ENCODE measurements at places on chromosomes 7 and 10.

- DNase-seq: no peak
Measured at GRCh38 chr7:127940381-127941160, 90.7 kb downstream of the LRRC4 start.

DNA sequence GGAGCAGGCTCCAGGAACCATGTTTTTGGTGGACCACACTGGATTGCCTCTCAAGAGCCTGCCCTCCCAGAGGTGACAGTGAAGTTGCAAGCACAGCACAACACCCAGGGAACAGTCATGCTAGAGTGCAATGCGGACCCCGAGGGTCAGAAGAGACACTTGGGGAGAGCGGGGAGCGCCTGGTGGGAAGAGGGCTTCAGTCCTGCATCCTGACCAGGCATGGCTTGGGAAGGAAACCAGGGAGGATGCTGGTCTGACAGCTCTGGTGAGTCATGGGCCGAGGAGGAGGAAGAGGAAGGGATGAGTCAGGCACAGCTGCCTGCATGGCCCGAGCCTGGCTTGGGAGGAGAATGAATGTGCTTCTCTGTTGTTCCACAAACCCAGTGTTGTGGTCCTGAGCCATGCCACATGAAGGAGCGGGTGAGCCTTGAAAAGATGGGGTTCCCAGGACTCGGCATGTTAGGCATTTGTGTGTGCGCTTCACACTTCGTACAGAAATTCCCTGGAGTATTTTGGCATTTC lies 29.5 kb upstream of the ANKRD2 start:
- peak; percentile 94 for DNase-seq

GRCh38 chr7:105493923-105494315 lies 28.2 kb downstream of the PUS7 start:
- no peak for DNase-seq

DNA sequence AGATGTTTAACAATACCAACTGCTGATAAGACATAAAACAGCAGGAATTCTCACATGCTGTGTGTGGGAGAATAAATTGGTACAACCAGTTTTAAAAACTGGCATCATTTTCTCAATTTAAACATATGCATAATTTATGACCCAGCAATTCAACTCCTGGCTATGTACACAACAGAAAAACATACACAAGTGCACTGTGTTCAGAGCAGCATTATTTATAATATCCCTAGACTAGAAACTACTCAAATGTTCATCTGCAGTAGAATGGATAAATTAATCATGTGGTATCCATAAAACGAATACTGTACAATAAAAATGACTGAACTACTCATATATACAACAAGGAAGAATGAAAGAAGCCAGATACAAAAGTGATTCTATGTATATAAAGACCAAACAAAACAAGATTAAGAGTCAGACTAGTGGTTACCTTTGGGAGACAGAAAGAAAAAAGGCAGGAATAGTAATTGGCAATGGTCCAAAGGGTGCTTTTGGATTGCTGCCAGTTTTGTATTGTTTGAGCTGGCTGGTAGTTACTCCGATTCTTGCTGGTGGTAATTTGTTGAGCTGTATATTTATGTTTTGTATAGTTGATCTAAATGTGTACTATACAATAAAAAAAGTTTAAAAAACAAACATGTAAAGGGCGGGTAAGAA lies 306.0 kb downstream of the TFEC start:
- no peak for DNase-seq

DNA sequence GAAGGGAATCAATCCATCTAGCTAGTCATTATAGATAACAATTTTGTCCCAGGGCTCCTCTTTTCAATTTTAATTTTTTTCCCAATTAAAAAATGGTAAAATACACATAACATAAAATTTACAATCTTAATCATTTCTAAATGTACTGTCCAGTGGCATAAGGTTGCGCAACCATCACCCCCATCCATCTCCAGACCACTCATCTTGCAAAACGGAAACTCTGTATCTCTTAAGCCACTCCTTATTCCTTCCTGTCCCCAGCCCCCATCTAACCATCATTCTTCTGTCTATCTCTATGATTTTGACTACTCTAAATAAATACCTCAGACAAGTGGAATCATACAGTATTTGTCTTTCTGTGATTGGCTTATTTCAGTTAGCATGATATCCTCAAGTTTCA lies 46.1 kb upstream of the RAB18 start:
- DNase-seq: no peak

DNA sequence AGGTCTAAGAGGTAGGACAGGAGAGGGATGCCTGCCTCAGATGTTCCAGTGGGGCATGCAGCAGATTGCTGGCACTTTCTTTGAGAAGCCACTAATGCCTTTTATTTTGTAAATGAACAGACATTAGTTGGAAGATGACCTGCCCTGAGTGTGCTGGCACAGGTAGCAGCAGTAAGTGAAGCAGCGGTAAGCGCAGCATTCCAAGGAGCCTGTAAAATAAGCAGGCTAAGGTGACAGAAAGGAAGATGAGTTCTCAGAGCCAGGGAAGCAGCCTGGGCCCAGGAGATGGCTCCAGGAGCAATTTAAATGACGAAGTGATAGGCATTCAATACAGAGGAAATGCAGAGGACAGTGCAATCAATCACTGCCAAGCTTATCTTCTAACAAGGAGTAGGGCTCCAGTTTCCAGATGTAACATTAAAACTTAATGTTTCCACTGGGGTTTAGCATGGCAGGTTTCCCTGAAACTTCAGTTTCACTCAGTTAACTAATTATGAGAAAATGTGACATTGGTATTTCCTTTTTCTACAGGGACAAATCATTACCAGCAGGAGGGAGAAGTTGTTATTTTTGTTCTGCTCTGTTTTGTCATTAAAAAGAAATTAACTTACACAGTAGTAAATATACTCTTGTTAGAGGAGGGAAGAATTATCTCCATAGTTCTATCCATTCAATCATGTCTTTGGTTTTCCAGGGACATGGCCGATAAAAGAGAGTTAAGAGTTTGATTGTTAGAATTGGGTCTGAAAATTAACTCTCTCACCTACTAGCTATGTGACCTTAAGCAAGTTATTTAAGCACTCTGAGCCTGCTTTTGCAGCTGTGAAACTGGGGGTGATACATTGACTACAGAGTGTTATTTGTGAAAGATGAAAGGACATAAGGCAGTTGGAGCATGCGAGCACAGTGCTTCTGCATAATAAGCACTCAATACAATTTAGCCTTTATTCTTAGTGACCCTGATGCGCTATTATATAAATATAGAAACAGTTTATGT lies 96.6 kb upstream of the PTN start:
- no peak for DNase-seq

GRCh38 chr10:30562787-30563186 lies 66.8 kb downstream of the LYZL2 start:
- no peak for DNase-seq

DNA sequence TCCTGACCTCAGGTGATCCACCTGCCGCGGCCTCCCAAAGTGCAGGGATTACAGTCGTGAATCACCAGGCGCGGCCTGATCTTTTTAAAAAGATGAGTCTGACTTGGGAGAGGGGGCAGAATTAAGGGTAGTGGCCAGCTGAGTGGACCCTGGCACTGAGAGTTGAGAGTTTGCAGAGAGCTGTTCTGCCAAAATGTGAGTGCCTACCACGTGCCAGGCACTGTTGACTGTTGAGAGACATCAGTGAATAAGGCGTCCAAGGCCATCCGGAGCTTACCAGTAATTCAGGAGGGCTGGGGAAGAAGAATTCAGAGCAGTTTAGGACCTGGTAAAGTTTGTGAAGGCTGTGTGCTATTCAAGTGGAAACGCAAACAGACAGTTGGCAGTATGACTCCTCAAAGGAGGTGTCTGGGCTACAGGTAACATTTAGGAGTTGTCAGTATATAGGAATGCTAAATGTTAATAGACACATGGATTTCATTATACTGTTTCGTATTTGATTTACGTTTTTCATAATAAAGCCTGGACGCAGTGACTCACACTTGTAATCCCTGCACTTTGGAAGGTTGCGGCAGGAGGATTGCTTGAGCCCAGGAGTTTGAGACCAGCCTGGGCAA lies 1.5 kb downstream of the NIPSNAP2 start:
- no peak for DNase-seq

- DNase-seq: no peak
Measured at GRCh38 chr10:117938104-117938503, 108.6 kb downstream of the RAB11FIP2 start.

DNA sequence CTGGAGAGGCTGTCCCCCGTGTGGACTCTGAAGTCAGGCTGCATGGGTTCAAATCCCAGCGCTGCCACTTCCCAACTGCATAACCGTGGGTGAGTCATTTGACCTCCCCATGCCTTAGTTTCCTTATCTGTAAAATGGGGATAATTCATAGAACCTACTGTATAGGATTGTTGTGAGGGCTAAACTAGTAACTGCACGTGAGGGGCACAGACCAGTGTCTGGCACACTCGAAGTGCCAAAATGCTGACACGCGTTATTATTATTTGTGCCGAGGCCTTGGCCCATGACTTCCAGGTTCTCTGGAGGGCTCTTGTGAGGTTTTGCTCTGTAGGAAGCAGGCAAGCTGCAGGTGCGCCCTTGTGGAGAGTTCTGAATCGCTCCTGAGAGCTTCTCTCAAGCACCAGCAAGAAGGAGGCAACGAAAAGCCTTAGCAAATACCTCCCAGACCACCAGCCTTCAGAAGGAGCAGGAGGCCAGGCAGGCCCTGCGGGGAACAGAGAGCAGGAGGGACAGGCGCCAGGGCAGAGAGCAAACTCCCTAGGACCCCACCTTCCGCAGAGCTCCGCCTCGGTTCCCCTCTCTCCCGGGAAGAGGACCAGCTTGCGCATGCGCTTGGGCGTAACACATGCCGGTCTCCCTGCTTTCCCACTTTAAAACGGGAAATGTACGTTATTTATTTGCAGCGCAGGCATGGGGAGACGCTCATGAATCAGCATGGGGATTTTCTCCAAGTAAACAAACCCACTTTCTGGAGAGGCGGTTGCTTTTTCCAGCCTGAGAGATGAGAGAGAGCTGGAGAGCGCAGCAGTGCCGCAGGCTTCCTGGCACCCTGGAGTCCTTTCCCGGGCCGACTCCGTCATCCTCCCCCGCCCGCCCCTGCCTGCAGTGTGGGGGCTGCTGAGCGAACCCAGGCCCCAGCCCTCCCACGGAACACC lies 39.6 kb downstream of the SORCS3 start:
- peak; percentile 77 for DNase-seq

- no peak for DNase-seq
Measured at GRCh38 chr7:41447450-41448042, 255.3 kb downstream of the INHBA start.

DNA sequence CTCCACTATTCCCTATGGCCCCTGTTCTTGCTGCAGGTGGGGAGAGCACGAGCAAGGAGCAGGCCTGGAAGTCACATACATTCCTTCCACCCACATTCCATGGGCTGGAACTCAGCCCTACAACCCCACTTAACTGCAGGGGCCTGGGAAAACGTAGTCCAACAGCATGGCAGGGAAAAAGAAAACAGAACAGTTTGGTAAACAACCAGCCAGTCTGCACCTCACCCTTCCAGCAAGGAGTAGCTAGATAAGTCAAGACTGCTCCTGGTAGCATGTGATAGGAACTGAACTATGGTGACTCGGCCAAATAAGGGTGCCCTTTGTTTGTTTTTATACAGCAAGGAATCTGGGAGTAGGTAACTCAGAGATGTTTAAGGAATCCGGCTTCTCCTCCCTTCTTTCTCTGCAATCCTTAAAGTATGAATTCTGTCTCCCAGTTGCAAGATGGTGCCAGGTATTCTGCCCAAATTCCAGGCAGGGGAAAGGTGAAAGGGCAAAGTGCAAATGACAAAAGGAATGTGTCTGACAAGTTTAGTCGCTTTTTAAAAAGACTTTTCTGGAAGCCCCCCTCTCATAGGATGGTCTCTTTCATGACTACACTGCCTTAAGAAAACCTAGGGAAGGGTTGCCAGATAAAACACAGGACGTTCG lies 311.7 kb upstream of the NEBL start:
- DNase-seq: no peak

GRCh38 chr7:12287901-12288300 lies 76.8 kb downstream of the TMEM106B start:
- no peak for DNase-seq

DNA sequence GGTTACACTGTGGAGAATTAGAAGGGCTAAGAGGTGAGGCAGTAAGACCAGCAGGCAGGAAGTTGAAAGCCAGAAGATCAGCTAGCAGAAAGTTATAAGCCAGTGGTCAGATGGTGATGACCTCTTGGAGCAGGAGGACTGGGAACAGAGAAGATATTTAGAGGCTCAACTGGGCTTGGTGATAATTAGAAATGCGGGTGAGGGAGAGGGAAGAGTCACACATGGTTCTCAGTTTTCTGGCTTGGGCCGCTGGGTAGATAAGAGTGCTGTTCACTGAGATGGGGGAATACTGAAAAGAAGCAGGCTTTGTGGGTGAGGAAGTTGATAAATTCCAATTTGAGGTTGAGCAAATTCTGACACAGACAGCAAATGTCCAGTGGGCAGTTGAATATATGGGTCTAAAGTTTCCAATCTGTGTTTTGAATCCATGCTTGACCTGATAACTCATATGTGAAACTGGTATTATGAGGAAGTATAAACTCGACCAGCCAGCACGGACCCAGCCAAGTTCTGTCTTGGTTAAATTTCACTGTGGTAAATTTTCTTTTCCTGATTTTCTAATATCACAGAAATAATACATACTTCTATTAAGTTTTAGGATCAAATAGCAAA lies 22.7 kb downstream of the LSMEM1 start:
- DNase-seq: no peak

GRCh38 chr10:17037910-17038309 lies 91.7 kb downstream of the CUBN start:
- no peak for DNase-seq

GRCh38 chr7:7536396-7537019 lies 835 bp upstream of the COL28A1 start:
- DNase-seq: no peak

- DNase-seq: peak; percentile 3
Measured at GRCh38 chr10:47049056-47049851, 138.0 kb downstream of the PTPN20 start.

GRCh38 chr7:12637819-12638592 lies 49.4 kb upstream of the ARL4A start:
- no peak for DNase-seq

GRCh38 chr7:94510582-94511496 lies 1.2 kb downstream of the CASD1 start:
- peak; percentile 22 for DNase-seq

GRCh38 chr10:69359594-69359993 lies 57.1 kb downstream of the TACR2 start:
- no peak for DNase-seq

GRCh38 chr7:90503367-90503766 lies 33.9 kb downstream of the PTTG1IP2 start:
- no peak for DNase-seq

DNA sequence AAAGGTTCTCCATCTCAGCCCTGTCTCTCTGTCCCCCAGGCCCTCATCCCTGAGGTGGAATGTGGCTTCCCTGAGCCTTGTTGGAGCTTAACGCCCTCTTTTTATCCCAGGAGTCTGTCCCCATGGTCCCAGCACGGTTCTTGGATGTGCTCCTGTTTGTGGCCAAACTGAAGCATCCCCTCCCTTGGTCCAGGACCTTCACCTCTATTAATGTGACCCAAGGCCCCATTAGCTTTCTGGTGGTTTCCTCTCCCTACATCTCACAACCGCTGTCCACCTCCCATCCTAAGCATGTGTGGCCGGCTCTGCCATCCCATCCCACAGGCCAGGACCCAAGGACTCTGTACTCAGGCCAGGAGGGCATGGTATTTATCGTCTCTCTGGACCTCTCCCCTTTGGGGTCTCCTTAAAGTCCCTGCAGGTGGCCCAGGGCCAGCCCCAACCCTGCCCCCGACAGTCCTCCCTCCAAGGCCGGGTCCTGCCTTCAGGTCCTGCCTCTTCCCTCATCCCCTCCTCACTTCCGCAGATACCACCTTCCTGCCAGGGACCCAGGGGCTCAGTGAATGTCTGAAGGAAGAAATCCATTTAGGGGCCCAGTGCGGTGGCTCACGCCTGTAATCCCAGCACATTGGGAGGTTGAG lies 15.4 kb upstream of the SH2B2 start:
- DNase-seq: no peak

Measured in head of caudate nucleus (tissue), 42 donors.